IMR-90 (cell line): ENCODE measurements at places on chromosomes 7 and 10.

GRCh38 chr7:147279964-147280374 is 1163.4 kb downstream of the CNTNAP2 start:
- H3K27ac ChIP-seq, result no peak overlapping the region
- H3K27me3 ChIP-seq, result no peaks in the 10 kb centered on the region
- DNase-seq, result no peak
- H3K4me1 ChIP-seq, result no peaks in the 10 kb centered on the region
- H3K36me3 ChIP-seq, result no peaks in the 10 kb centered on the region

DNA sequence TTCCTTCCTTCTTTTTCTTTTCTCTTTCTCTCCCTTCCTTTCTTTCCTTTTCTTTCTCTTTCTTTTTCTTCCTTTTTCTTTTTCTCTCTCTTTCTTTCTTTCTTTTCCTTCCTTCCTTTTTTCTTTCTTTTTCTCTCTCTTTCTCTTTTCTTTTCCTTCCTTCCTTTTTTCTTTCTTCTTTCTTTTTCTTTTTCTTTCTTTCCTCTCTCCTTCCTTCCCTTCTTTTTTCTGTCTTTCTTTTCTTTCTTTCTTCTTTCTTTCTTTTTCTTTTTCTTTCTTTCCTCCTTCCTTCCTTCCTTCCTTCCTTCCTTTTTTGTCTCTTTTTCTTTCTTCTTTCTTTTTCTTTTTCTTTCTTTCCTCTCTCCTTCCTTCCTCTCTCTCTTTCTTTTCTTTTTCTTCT is 136.8 kb downstream of the PTN start:
- no peaks in the 10 kb centered on the region for H3K27me3 ChIP-seq
- no peaks in the 10 kb centered on the region for H3K36me3 ChIP-seq
- no peaks in the 10 kb centered on the region for H3K4me1 ChIP-seq
- no peak overlapping the region for H3K27ac ChIP-seq

DNA sequence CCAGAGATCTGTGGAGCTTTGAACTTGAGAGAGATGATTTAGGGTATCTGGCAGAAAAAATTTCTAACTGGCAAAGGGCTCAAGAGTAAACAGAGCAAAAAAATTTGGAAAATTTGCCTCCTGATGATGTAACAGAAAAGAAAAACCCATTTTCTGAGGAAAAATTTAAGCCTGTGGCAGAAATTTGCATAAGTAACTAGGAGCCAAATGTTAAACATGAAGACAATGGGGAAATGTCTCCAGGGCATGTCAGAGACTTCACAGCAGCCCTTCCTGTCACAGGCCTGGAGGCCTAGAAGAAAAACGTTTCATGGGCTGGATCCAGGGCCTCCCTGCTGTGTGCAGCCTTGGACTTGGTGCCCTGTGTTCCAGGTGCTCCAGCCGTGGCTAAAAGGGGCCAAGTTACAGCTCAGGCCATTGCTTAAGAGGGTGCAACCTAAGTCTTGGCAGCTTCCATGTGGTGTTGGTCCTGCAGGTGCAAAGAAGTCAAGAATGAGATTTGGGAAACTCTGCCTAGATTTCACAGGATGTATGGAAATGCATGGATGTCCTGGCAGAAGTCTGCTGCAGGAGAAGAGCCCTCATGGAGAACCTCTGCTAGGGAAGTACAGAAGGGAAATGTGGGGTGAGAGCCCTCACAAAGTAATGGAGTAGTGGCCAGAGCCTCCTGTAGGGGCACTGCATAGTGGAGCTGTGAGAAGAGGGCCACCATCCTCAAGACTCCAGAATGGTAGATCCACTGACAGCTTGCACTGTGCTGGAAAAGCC is 8.1 kb downstream of the SEMA3D start:
- no peaks in the 10 kb centered on the region for H3K36me3 ChIP-seq
- no peak overlapping the region for H3K27ac ChIP-seq
- no peak overlapping the region for H3K4me3 ChIP-seq
- H3K4me1 ChIP-seq, result no peaks in the 10 kb centered on the region
- H3K27me3 ChIP-seq, result no peaks in the 10 kb centered on the region

DNA sequence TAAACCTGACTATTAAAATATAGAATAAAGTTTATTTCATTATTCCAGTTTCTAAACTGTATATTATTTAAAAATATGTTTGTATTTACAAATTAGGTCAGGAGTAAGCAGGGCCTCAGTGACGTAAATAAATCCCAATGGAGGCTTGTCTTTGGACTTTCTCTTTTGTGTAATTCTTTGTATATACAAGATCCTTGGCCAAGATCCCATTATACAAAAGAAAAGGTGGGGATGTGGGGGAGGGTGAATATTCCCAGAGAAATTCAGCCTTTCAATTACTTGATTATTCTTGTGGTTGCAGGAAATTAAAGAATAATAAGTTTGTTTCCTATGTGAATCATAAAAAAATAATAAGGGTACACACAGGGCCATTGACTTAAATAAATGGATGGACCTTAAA is 178.7 kb upstream of the PRPS1L1 start:
- H3K4me3 ChIP-seq, result no peak overlapping the region
- no peaks in the 10 kb centered on the region for H3K27me3 ChIP-seq
- H3K36me3 ChIP-seq, result no peaks in the 10 kb centered on the region
- H3K4me1 ChIP-seq, result no peaks in the 10 kb centered on the region
- DNase-seq, result no peak
- H3K27ac ChIP-seq, result no peak overlapping the region

GRCh38 chr7:110407706-110408105 is 683.2 kb upstream of the LRRN3 start:
- DNase-seq, result peak; percentile 4
- no peak overlapping the region for H3K4me3 ChIP-seq
- H3K4me1 ChIP-seq, result no peaks in the 10 kb centered on the region; the same call in 1 of the 2 replicates
- H3K27me3 ChIP-seq, result no peaks in the 10 kb centered on the region
- H3K27ac ChIP-seq, result no peak overlapping the region

- H3K27ac ChIP-seq, result no peak overlapping the region
- H3K4me3 ChIP-seq, result no peak overlapping the region
- peaks cover 1% of the 10 kb centered on the region; the same call in 1 of the 2 replicates for H3K36me3 ChIP-seq
- H3K27me3 ChIP-seq, result no peaks in the 10 kb centered on the region
- no peaks in the 10 kb centered on the region for H3K4me1 ChIP-seq
Observed at GRCh38 chr10:97612386-97612785, 20.9 kb downstream of the MORN4 start.
